ENCODE measurements at places on chromosomes 7 and 10. TPM values are rescaled to one million over a fixed set of nuclear protein-coding genes. Genes with fewer than 3 reads are reported as not detected.

The CDNF gene
- total RNA-seq, result 1.7 TPM

The PLEKHS1 gene
- 6.6 TPM for total RNA-seq

The NCF1 gene
- 4.4 TPM for total RNA-seq

The MUC12 gene
- total RNA-seq, result 2,027 TPM

The RASSF4 gene
- 44.7 TPM for total RNA-seq

The PON1 gene
- total RNA-seq, result not detected

The HOXA3 gene
- 16.4 TPM for total RNA-seq

The UCMA gene
- total RNA-seq, result not detected

The LANCL2 gene
- total RNA-seq, result 14.6 TPM

The SCD gene
- total RNA-seq, result 70.9 TPM

The C7orf57 gene
- not detected for total RNA-seq

The NUTM2A gene
- total RNA-seq, result 1.6 TPM

The SGCE gene
- 15.7 TPM for total RNA-seq

The ITPRID1 gene
- total RNA-seq, result 2.6 TPM

The STEAP2 gene
- 25.2 TPM for total RNA-seq

The GPR146 gene
- total RNA-seq, result 7.4 TPM

The ATOH7 gene
- not detected for total RNA-seq

The UCN3 gene
- total RNA-seq, result 4.5 TPM

The C10orf62 gene
- not detected for total RNA-seq

The MRC1 gene
- total RNA-seq, result 11.0 TPM

The RFC2 gene
- 13.9 TPM for total RNA-seq

The SPDYE1 gene
- total RNA-seq, result not detected

The GJC3 gene
- total RNA-seq, result not detected

The RBM48 gene
- total RNA-seq, result 7.9 TPM

The TMEM196 gene
- not detected for total RNA-seq

The TCAF2 gene
- total RNA-seq, result 2.1 TPM

The ADCK2 gene
- 26.3 TPM for total RNA-seq

The INA gene
- 0.18 TPM for total RNA-seq

The CYP3A7 gene
- total RNA-seq, result 0.39 TPM

The SH2D4B gene
- not detected for total RNA-seq

The KIAA1549 gene
- total RNA-seq, result 3.3 TPM

The NAT16 gene
- total RNA-seq, result not detected

The PPP3CB gene
- total RNA-seq, result 29.3 TPM

The ABCC2 gene
- total RNA-seq, result 0.64 TPM

The ZPBP gene
- not detected for total RNA-seq

The MEST gene
- total RNA-seq, result 44.3 TPM

The WDR37 gene
- 16.9 TPM for total RNA-seq

The COL28A1 gene
- 3.2 TPM for total RNA-seq

The CTNNA3 gene
- 1.0 TPM for total RNA-seq

The PNLIP gene
- total RNA-seq, result 0.89 TPM

The CAV1 gene
- 74.1 TPM for total RNA-seq

The ECHDC3 gene
- 10.2 TPM for total RNA-seq

The PAOX gene
- 9.3 TPM for total RNA-seq

The ZP3 gene
- total RNA-seq, result 3.3 TPM

The ACSM6 gene
- not detected for total RNA-seq

The HMX2 gene
- 0.18 TPM for total RNA-seq

The UBTD1 gene
- total RNA-seq, result 1.8 TPM

The ZNF736 gene
- 7.4 TPM for total RNA-seq

The SORCS1 gene
- total RNA-seq, result 1.1 TPM

The PRXL2A gene
- total RNA-seq, result 108 TPM

The FBXO24 gene
- 0.34 TPM for total RNA-seq

The TFR2 gene
- total RNA-seq, result 0.64 TPM

The WEE2 gene
- not detected for total RNA-seq

The STOX1 gene
- 3.4 TPM for total RNA-seq

The CCZ1B gene
- total RNA-seq, result 50.5 TPM

The SLK gene
- 53.9 TPM for total RNA-seq

The ZNF467 gene
- total RNA-seq, result 1.5 TPM

Data from left colon (tissue), 2 donors.